ENCODE measurements at places on chromosomes 5 and 9. TPM values are rescaled to one million over a fixed set of nuclear protein-coding genes. Genes with fewer than 3 reads are reported as not detected.

Gene SLC46A2
- not detected for total RNA-seq

Gene CARTPT
- not detected for total RNA-seq

Gene SV2C
- total RNA-seq = not detected

Gene ADAMTS19
- not detected for total RNA-seq

Gene FBP2
- total RNA-seq = not detected

Gene GPR151
- total RNA-seq = not detected

Gene HSPB3
- not detected for total RNA-seq

Gene SLC36A3
- total RNA-seq = not detected

Gene GABRA6
- not detected for total RNA-seq

Gene CER1
- total RNA-seq = not detected

Gene ITK
- 340 TPM for total RNA-seq

Gene GLIPR2
- total RNA-seq = 9.7 TPM

Gene GPR150
- total RNA-seq = 0.94 TPM

Gene C5orf63
- total RNA-seq = 9.4 TPM

Gene ZSWIM6
- 4.3 TPM for total RNA-seq

Gene ANKRD34B
- 0.10 TPM for total RNA-seq
